ENCODE measurements at places on chromosomes 6 and 20.

DNA sequence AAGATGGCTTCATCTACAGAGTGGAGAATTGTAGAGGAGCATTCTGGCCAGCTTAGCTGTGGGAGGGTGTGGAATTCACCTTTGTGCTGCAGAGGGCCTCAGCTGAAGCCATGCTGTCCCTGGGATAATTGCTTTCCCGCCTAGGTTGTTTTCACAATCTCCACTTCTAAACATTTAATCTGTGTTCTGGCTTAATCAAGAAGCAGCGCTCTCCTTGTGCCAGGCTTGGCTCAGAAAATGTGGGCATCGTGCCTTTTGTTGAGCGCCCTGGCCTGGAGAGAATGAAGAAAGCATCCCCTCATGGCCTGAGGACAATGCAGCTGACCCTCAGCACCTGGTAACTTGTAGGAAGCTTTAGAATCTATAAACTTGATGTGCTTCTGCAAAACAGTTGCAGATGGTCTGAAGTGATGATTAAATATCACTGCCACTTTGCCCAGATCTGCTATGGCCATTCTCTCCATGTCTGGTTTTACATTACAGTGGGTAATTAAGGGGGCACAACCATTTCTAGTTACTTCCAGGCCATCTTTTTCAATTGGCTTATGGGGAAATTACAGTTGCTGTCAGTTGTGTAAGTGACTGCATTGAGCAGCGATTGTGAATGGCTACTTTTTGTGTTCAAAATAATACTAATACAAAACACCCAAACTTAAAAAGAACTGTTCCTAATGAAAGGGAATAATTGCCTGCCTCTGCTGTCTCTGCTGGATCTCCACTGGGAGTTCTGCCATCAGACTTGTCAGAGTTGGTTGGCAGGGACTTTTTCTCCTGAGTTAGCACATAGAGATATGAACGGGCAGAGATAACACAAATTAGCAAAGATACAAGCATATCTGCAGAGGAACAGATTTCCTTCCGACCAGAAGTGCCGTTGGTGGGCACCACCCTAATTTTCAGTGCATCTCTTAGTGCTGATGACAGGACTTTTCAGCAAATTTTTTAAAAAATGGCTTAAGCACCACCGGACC lies 18.4 kb downstream of the CTNNBL1 start:
- no peak for DNase-seq

- no peak for DNase-seq
Measured at GRCh38 chr20:48789781-48790472, 37.9 kb downstream of the PREX1 start.

DNA sequence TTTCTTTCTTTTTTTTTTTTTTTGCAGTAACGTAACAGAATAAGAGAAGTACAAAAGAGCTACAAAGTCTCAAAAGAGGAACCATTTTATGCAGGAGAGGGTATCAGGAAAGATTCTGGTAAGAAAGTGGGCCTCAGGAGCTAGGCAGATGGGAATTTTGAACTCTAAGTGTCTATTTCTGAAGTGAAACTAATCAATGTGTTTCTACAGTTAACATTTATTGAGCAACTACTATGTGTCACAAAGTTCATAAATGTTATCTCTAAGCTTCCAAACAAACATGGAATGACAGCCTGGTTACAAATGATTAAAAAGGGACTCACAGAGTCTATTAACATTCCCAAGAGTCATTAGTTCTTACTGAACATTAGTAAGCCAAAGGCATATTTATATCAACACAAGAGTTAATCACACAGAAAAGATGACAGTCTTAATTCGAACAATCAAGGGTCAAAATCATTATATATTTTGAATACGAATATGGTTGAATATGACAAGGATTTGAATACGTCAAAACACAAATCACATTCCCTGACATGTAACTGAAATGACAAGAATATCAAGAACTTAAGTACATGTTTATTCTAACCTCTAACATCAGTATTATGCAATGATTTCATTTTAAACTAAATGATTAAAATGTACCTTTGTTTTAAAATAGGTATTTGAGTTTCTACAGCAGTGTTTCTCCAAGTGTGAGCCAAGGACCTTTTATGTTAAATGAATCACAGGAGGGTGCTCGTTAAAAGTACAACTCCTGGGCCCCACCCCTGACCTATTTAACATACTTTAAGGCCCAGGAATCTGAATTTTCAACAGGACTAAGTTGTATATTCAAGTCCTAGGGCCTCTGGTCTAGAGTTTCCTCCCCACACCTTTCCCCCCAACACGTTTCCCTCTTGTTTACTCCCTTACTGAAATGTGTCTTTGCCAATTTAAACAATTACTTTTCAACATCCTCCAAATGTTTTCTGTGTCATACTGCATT lies 89.7 kb downstream of the ATXN1 start:
- DNase-seq: no peak

GRCh38 chr6:26576929-26577719 lies 19.6 kb upstream of the ABT1 start:
- no peak for DNase-seq

GRCh38 chr20:38665506-38666285 lies 58.6 kb upstream of the SLC32A1 start:
- no peak for DNase-seq

All from NCI-H748 treated with DMSO at 0.1 percent for 48 hours (cell line).